Omental fat pad (tissue), 4 donors: ENCODE measurements at places on chromosomes 7 and 10. TPM values are rescaled to one million over a fixed set of nuclear protein-coding genes. Genes with fewer than 3 reads are reported as not detected.

Gene OR9A2
- total RNA-seq, result not detected

Gene TNS3
- total RNA-seq, result 112 TPM

Gene VAX1
- not detected for total RNA-seq

Gene TMEM213
- not detected for total RNA-seq
